ENCODE measurements at places on chromosomes 5 and 9.

- no peak for DNase-seq
Observed at GRCh38 chr9:6785682-6786081, 27.9 kb downstream of the KDM4C start.

- no peak for DNase-seq
Observed at GRCh38 chr9:19408316-19408692, 505 bp upstream of the ACER2 start.

DNA sequence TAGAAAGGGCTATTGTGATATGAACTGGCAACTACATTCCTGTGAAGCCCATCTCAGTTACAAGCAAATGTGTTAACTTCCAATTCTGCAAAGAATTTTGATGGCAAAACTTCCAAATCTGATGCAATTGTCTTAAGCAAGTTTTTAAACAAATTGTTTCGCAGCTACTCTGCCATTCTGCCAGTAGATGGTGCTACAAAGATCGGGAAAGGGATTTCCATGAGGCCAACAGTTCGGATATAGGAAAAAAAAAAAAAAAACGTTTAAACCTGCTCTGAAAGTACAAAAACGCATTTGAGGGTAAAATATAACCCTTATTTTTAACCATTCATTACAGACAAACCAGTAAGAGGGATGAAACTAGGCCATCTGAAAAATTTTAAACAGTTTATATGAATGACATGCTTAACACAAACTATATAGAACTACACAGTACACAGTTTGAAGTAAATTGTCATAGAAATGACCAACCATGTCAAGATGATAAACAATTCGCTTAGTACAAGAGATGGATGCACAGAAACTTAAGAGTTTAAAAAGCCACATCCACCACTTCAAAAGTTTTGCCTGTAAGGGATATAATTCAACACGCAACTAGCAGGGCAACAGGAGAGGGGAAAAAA is 2.2 kb downstream of the HNRNPA0 start:
- no peak for DNase-seq

DNA sequence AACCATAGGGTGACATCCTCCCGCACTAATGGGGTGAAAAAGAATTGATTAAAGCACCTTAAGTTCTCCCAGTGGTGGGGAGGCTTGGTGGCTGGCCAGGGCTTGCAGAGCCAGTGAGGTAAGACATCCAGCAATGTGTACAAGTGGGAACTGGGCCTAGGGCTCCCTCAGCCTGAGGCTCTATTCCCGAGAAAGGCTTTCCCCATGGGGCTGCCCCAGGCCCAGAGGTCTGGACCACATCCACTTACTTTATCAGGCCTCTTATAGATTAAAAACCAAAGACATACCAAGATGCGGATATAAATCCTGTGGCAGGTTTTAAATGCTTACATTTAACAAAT is 35.3 kb downstream of the C5orf15 start:
- no peak for DNase-seq

DNA sequence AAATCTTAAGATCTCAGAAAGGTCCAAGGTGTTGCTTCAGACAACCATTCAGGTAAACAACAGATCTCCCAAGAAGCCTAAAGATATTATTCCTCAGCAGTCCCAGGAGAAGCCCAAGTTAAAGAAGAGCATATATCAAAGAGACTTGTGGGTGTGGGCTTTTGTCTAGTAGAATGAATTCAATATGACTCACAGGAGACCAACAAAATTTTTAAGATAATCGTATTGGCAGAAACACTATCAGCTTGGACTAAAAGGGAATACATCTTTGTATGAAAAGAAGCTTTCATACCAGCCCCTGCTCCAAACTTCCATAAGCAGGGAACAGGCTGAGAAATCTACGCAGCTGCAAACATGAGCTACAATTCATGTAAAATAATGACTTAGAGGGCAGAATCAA is 10.2 kb downstream of the CTNNAL1 start:
- no peak for DNase-seq

DNA sequence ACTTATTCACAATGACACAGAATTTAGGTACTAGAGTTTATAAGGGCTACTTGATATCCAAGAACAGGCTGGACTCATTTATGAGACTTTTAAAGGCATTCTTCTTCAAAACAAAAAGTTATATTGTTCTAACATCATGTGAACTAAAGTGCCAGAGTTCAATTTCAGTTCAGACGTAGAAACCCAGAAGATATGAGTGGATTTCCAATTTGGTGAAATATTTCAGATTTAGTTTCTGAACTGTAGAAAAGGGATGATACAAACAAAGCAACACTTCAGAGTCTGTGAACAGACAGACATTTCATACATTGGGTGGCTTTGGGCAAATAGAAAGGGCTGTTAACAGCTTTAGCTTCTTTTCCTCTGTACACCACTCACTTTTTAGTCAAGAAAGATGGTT is 384.0 kb downstream of the NR2F1-AS1 start:
- no peak for DNase-seq

GRCh38 chr9:81686614-81687520 is 2.5 kb downstream of the TLE1 start:
- no peak for DNase-seq

- DNase-seq, result no peak
Observed at GRCh38 chr5:56106837-56107236, 112.1 kb upstream of the IL6ST start.

DNA sequence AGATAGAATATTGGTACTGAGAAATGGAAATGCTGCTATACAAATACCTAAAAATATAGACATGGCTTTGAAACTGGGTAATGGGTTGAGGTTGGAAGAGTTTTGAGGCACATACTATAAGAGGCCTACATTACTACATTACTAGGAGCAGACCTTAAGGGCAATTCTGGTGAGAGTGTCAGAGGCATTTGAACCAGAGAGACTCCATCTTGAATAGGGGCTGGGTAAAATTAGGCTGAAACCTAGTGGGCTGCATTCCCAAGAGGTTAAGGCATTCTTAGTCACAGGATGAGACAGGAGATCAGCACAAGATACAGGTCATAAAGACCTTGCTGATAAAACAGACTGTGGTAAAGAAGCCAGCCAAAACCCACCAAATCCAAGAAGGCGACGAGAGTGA is 104.6 kb upstream of the ADRA1B start:
- no peak for DNase-seq

- peak; percentile 90 for DNase-seq
Observed at GRCh38 chr9:98056269-98057137, at the start of gene NANS. NANS (plus strand) TSS chr9:98056732; CDS start chr9:98056809, 77 bp downstream.

DNA sequence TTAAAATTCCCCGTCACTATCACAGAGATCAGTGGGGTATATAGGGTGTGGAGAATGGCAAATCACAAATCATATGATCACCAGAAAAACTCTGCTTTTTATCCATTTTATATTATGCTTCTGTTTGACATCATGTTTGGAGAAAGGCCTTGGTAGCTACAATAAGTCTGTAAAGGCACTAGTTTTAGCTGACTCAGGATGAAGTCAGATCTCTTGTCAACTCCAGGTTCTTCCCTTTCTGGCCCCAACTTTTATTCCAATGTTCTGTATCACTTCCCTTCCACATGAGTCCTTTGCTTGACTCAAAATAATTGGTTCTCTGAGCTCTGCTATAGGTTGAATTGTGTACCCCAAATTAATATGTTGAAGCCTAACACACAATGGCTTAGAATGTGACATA is 484.9 kb downstream of the PTPRD start:
- no peak for DNase-seq

All from brain pericyte (primary cell).